ENCODE measurements at places on chromosomes 7 and 10.

DNA sequence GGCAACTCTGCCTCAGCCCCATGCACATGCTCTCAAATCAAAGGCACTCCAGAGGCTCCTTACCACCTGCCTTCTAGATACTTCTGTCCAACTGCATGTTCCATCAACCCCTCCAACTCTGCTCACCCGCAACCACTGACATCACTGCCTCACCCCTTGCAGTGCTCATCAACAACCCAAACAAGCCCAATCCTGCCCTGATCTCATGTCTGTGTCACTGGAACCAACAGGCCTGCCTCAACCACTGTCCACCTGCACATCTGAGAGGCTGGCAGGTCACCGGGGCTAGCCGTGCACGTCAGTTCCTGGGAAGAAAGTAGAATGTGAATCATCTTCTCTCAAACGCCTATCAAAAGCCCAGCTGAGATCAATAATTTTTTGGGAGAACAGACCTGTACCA is 33.3 kb downstream of the CTBP2 start:
- DNase-seq, result no peak

DNA sequence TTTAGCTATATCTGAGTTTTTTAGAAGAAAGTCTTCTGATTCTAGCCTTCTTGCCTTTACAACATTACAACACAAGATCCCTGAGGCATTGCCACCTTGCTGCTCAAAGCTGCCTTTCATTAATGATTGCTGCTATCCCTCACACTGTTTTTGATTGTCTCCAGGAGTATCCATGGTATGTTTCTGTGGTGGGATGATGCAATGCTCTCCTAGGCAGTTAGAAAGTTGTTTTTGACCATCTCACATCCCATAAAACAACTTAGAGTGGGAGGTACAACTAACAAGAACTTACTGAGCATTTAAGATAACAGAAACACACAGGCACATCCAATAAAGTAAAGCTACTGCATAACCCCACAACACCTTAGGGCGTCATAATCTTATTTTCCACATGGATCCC is 1156.0 kb upstream of the LRRTM3 start:
- no peak for DNase-seq

DNA sequence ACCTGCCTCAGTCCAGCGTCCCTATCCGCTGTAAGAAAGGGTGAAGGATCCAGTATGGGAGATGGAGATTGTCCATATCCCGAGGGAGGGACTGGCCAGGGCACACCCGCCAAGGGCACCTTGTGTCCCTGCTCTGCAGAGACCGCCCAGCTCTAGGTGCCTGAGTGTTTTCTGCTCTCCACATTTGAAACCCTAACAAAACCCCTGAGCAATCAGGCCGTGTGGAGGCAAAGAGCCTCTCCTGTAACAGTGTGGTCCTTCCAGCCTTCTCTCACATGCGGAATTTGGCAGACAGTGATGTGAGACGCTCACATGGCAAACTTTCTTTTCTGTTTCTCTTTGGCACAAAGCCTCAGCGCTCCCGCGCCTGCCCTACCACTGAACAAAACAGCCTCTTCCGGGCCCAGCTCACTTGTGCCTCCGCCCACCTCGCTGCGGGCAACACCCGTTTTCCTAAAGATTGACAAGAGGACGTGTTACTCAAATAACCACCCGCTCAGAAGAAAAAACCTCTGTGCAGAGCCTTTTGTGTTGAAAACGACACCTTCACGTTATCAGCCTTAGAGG is 514.8 kb downstream of the DNAJB6 start:
- DNase-seq, result peak; percentile 39

GRCh38 chr7:75987805-75988567 is 6.4 kb downstream of the TMEM120A start:
- DNase-seq, result no peak

DNA sequence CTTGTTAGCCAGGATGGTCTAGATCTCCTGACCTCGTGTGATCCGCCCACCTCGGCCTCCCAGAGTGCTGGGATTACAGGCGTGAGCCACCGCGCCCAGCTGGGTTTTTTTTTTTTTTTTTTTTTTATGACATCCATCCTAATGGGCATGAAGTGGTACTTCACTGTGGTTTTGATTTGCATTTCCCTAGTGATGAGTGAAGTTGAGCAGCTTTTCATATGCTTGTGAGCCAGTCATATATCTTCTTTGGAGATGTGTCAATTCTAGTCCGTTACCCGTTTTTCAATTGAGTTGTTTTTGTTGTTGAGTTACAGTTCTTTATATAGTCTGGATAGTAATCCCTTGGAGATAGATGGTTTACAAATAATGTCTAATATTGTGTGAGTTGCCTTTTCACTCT is 127.7 kb downstream of the SMURF1 start:
- no peak for DNase-seq

- DNase-seq, result no peak
Observed at GRCh38 chr7:1257221-1257620, 24.5 kb downstream of the UNCX start.

DNA sequence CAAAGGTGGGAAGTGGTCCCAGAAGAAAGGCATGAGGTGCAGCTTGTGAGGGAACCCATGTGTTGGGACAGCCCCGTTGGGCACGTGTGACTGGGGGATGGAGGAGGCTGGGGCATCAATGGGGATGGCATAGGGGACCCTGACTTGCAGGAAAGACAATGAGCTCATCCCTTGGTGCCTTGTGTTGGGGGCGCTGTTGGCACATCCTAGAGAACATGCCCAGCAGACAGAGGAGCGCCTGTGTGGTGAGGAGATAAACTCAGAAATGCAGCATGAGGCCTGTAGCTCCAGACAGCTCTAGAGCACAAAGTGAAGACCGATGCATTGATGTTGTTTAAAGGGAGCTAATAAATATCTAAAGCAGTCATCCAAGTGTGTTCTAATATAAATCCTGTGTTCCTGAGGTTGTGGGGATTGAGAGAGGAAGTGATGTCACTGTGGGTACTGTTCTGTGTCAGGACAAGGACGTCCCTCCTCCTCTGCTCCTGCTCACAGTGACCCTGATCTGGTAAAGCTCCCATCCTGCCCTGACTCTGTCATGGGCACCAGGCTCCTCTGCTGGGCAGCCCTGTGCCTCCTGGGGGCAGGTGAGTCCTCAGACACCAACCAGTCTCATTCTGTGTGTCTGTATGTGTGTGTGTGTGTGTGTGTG is 126.1 kb upstream of the PRSS58 start:
- DNase-seq, result no peak

- no peak for DNase-seq
Observed at GRCh38 chr7:32316839-32317238, 173.3 kb downstream of the LSM5 start.

DNA sequence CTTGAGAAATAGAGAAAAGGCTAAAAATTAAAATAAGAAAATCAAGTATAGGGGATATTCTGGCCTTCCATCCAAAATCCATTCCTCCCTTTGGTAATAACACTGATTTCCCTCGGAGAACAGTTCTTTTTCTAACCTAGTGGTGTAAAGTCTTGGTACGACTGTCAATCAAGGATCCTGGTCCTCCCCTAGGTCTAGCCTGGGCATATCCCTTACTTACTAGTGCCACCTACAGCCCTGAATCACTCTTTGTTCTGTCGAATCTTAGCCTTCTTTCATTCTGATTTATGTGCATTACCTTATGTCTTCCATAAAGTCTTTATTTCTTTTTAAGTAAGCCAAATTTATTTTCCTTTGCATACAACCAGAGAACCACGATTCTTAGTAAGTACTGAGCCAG is 298.7 kb upstream of the LRRTM3 start:
- no peak for DNase-seq

DNA sequence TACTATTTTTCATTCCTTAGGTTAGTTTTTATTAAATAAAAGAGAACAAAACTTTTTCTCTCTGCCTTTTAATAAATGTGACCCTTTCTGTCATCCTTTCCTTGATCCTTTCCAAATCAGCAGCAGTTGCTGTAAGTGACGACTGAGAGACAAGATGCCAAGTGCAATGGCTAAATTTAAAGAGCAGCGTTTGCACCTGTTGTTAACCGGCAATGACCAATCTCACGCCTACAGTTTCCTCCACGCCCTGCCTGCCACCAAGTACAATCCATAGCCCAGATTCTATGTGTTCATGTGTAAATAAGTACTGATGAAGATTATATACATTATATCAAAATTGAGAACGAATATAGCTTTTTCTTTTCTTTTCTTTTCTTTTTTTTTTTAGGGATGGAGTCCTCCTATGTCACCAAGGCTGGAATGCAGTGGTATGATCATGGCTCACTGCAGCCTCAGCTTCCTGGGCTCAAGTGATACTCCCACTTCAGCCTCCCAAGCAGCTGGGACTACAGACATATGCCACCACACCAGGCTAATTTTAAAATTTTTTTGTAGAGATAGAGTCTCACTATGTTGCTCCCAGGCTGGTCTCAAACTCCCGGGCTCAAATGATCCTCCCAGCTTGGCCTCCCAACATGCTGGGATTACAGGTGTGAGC is 6.5 kb upstream of the MCU start:
- no peak for DNase-seq

DNA sequence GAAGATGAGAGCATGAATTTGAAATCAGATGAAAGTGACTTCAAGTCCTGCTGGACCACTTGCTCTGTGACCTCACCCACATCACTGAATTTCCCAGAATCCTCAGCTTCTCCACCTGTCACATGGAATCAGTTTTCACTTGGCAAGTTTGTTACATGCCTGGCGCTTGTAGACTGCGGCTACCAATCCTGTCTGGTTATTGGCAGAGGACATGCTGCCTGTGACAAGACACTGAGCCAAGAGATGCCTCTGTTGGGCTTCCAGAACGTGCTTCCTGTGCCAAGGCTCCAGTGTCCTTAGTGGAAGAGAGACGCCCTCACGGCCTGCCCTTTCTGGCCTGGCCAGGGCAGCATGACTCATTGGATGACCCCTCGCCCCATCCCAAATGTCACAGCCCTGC is 4.4 kb upstream of the MYL10 start:
- DNase-seq, result no peak

- DNase-seq, result no peak
Observed at GRCh38 chr10:26215935-26216584, 514 bp upstream of the GAD2 start.

DNA sequence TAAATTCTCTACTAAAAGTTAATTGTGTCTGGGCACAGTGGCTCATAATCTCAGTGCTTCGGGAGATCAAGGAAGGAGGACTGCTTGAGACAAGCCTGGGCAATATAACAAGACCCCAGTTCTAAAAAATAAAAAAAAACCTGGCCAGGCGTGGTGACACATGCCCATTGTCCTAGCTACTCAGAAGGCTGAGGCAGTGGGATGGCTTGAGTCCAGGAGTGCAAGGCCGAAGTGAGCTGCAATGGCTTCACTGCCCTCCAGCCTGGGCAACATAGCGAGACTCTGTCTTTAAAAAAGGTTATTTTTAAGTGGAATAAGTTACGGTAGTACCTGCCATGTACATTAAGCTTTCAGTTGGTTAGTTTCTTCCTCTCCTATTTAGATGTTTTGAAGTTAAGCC is 28.9 kb downstream of the CDK14 start:
- DNase-seq, result no peak

GRCh38 chr7:140972876-140973829 is 41.6 kb downstream of the MRPS33 start:
- DNase-seq, result no peak

DNA sequence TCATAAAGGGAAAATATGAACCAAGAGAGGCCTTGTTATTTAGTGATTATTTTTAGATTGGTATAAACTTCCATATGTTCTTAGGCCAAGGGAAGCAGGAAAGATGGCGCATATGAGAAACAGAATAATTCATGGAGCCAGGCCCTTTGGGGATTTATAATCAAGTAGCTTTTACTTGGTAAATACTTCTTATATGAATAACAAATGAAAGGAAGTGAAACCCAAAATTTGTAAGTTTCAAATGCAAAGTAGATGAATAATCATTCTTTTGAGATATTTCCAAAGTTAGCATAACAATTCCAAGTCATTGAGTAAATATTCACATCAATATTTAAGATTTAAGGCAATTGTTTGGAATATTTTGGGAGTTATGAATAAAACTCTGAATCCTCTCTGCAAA is 13.9 kb upstream of the OPTN start:
- no peak for DNase-seq

GRCh38 chr7:30276203-30276900 is 8.0 kb upstream of the ZNRF2 start:
- DNase-seq, result peak; percentile 16

DNA sequence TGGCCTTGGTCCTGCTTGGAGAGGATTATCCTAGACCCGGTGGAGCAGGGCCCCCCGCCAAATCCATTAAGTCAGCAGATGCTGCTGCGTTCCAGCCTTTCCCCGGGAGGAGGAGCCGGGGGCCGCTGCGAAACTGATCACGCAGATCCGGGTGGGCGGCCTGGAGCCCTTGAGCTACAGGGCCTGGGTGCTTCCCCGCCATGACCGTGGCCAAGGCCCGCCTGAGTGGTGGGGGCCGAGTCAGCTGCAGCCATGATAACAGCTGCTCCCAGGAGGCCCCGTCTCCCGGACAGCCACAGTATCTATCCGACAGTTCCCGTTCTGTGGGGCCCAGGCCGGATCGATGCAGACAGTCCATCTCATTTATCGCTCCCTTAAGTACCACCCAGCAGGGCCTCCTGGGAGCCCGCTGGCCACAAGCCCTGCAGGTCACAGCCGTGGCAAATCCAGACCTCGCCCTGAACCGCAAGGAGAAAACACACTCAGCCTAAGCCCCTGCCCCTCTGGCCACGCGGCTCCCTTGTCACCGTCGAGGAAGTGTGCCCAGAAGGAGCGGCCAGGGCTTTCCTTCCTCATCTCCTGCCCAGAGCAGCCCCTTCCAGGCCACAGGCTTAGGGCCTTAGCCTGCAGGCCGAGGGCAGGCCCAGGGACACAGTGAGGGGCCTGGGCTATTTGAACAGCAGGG is 34.4 kb upstream of the SLC29A4 start:
- no peak for DNase-seq

- DNase-seq, result no peak
Observed at GRCh38 chr10:7188456-7189050, 222.3 kb downstream of the SFMBT2 start.

DNA sequence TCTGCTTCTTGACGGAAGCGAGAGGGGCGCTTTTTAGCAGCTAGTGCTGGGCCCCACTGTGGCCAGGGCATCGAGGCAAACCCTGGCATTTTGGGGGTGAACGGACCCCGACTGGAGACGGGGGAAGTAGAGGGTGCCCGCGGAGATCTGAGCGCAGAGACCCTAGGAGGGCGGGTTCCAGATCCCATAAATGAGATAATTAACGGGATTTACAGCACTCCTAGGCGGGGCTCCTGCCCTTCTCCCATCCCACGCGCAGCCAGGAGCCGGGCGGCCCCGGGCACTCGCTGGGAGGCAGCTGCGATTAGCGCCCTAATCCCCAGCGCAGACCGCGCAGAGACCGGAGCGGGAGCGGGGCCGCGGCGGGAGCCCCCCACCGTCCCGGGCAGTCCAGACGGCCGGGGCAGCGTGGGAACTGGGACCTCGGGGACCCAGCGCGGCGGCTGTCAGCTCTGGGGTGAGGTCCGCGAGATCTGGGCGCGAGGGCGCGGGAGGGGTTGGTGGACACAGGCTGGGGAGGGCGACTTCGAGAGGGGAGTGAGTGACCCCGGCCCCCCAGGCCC is 735 bp downstream of the JCAD start:
- DNase-seq, result no peak

DNA sequence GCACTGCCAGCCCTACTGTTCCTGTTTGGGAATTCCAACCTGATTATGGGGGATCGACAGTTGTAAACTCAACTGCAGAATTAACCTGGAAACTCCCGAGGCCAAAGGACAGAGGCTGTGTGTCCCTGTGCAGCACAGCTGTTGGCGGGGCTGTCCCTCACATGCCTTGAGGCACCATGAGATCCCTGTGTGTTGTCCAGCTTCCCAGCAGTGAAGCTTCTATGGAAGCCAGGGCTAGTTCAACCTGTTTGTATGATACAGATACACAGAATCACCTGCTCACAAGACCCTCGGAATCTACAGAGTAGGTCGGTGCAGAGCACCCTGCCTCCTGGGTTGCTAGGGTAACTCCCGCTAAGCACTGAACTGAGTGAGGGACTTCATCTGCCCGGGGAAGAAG is 61.0 kb upstream of the EFCAB10 start:
- no peak for DNase-seq

Data from stimulated activated CD8-positive, alpha-beta memory T cell treated with anti-CD3 and anti-CD28 coated beads, Interleukin-7, amount 100 ng/mL, for 1 hour (primary cell).